ENCODE measurements at places on chromosomes 12 and 14.

- DNase-seq: peak; percentile 16
These were observed 14.2 kb downstream of the VRTN start for GRCh38 chr14:74362361-74362915.

- DNase-seq: no peak
These were observed 2.6 kb upstream of the OR6J1 start for GRCh38 chr14:22646570-22647254.

GRCh38 chr14:60815371-60815770 is 80.8 kb downstream of the MNAT1 start:
- DNase-seq: no peak

DNA sequence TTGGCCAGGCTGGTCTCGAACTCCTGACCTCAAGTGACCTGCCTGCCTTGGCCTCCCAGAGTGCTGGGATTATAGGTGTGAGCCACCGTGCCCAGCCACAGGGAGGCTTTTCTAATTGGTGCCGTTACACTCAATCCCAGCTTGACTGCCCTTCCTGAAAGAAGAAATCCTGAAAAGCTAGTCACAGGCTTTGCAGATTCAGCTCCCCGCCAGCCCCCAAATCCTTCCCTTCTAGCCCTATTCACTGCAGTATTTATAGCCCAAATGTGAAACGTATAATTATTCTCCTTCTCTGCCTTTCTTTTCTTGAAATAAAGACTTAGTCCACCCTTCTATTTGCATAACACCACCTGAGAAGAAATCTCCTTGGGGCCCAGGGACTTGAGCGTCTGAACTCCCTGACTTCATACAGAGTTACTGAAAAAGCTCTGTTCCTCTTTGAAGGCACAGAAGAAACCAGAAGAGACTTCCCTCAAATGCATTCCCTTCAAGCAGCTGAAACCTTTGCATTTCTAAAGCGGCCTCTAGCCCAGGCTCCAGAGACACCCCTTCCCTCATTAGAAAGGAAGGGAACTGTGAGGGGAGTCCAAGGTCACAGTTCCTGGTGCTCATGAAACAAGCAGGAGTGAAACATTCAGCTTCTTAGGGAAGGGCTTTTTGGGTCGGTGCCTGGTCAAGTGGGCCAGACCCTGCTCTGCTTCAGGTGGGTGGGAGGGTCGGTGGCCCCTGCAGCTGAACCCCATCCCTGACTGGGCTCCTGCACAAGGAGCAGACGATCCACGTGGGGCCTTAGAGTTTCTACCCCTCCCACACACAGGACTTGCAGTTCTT is 42.3 kb upstream of the BATF start:
- DNase-seq: no peak

GRCh38 chr12:55955800-55956508 is 9.9 kb downstream of the PMEL start:
- DNase-seq: no peak

DNA sequence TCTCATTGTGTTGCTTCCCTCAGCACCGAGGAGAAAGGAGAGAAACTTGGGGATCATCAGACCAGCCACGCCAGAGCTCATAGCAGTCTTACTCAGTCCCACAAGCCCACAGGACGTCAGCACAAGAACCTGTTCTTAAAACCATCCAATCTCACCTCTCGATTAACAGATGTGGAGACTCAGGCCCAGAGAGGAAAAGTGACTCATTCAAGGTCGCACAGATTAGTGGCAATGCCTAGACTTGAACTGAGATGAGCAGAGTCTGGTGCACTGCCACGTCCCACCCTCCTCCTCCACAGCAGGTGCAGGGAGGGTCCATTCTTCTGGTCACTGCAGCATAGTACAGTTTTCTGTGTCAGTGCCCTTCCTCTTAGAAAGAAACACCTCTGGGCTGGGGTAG is 154.9 kb upstream of the PZP start:
- no peak for DNase-seq

DNA sequence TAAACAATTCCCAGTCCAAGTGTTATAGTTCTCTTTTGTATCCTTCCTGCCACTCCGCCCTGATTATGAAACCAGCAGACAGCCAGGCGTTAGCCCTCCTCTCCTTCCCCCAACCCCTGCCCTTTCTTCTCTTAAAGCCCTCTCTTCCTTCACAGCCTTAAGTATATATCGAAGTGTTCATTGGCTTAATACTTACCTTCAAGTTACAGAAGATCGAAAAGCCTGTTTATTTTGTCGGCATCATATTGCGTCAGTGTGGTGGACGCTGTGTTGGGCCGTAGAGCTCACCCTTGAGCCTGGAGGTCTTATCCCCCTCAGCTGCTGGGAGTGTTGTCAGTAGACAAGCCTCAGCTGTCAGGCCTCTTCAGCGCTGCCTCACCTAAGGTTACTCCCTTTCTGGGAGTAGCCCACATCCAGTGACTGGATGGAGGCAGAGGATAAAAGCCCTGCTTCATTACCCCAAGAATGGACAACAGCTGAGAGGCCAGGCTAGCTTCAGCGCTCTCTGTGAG is 36.2 kb downstream of the CMAS start:
- DNase-seq: no peak

DNA sequence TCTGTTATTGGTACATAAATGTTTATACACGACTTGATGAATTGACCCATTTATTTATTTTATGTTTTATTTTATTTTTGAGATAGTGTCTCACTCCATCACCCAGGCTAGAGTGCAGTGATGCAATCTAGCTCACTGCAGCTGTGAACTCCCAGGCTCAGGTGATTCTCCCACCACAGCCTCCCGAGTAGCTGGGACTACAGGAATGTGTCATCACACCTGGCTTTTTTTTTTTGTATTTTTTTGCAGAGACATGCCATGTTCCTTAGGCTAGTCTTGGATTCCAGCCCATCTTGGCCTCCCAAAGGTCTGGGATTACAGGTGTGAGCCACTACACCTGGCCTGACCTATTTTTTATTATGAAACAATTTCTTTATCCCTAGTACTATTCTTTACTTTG is 355.0 kb upstream of the PRICKLE1 start:
- DNase-seq: no peak

DNA sequence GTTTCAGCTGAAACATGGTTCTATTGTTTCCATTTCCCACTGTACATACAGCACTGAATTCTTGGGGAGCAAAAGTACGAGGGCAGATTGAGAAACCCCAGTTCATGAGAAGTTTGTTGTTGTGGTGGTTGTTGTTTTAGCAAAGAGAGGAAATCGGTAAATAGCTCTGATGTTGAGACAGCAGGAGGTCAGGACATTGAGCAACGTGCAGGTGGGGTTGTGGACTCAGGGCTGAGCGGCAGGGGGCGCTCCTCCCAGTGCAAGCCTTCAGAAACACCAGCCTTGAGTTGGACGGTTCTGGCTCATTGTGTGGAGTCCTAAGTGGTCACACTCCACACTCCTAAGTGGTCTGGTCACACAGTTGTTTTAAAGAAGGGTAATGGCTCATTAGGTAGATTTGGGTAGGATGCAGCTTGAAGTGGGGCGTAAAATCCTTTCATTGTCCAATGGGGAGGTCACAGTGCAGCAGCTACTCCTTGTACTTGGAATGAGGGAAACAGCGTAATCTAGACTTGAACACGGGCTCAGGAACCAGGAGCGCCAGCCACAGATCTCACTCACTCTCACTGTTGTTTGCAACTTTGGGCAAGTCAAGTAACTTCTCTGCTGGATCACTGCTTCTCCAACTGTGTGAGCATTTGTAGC is 14.5 kb upstream of the PWP1 start:
- DNase-seq: no peak

- DNase-seq: no peak
These were observed 24.8 kb upstream of the MTHFD1 start for GRCh38 chr14:64363265-64363846.

DNA sequence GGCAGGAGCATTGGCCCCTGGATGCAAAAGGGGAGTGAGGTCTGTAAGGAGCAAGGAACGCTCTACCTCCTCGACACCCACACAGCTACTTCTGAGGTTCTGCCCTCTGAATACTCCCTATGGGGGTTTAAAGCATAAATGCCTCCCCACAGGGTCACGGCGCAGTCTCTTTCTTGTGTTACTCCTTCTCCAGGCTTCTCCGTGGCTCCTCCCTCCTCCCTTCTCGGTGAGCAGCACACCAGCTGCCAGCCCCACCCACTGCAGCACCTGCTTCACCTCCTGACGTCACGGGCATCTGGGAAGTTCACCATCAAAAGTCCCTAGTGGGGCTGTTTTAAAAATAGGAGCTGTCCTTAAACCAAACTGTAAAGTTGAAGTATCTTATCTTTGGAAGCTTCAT is 67.3 kb downstream of the SPTB start:
- no peak for DNase-seq

DNA sequence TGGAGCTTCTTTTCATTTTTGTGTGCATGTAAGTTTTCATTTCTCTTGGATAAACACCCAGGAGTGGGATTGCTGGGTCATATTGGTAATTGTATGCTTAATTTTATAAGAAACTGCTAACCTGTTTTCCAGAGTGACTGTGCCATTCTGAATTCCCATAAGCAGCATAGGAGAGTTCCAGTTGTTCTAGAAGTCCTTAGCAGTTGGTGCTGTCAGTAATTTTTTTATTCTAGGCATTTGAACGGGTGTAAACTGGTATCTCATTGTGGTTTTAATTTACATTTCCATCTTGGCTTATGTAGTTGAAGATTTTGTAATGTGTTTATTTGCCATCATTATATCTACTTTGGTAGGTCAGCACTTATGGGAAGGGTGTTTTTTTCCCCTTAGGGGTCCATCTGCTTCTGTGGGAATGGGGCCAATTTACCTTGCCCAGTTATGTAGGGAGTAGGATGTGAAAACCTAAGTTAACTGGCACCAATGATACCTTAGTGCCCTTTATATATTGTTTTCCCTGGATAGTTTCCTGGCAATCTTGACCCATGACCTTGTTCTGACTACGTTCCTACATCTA is 202.9 kb downstream of the AKAP6 start:
- DNase-seq: no peak

GRCh38 chr14:29085546-29085945 is 319.0 kb downstream of the FOXG1 start:
- DNase-seq: no peak

- DNase-seq: no peak
These were observed 243.7 kb downstream of the TMEM132D start for GRCh38 chr12:129659961-129660622.

GRCh38 chr12:122139266-122139665 is 34.8 kb downstream of the IL31 start:
- no peak for DNase-seq

DNA sequence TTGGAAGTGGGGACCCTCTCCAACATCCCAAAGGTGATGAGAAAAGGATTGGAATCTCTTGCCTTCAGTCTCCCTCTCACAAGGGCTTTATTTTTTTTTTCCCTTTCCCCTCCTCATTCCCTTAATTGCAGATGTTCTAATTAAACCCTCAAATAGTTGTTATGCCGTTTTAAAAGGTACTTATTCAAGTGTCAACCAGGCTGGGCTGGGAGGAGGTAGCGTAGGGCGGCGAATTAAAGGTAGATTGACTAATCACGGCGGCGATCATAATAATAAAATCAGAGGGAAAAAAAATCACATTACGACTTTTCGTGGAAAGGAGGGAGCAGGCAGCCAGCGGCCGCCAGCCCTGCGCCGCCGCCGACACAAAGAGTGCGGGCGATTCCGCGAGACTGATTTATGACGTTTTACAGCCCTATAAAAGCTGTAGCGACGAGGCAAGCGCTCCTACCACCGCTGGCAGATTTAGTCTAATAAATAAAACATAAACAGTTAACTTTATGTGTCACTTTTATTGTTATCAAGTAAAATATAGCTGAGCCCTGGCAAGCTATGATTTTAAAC is 1.7 kb upstream of the HOXC4 start:
- DNase-seq: peak; percentile 35

DNA sequence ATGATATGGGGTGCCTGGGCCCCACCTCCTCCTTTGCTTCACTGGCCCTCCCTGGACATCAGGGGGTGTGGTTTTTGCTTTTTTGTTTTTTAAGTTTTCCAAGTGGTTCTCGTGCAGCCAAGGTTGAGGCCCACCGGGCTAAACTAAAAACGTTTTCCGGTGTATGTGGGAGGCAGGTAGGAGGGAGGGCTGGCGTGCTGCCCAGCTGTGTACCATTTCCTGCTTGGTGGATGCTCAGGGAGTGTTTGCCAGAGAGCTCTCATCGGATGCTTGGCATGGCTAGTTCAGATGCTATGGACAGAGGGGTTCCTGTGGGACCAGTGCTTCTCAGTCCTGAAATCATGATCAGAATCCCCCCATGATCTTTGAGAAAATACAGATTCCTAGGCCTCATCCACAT is 246.4 kb downstream of the CACNA1C start:
- DNase-seq: no peak

DNA sequence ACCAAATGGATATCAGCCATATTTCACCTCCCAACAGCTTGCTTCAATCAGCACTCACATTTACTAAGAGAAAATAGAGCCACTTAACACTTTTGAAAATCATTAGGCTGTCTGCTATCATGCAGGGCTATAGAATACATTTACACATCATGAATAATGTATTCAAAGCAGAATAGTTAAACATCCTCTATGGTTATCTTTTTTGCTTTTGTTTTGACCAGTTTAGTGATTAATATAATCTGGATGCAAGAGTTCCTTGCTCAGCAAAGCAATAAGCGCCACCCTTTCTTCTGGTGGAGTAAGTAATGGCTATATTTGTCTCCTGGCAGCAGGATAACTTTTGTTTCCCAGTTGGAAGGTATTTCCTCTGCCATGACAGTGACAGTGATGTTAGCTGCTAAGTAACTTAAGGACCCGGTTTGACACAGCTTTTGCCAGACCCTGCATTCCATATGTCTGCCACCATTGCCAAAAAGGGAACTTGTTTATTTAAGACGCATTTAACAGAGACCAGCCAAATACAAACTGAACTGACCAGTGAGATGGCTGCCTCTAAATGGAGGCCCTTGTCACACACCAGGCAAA is 70.3 kb upstream of the NR2C1 start:
- DNase-seq: no peak

Measured in NCI-H1417 treated with DMSO at 0.1 percent for 48 hours (cell line).